Nucleus accumbens (tissue), 56 donors: ENCODE measurements at places on chromosomes 1 and 21.

GRCh38 chr1:232795497-232796053 lies 9.6 kb upstream of the MAP10 start:
- no peak for DNase-seq

DNA sequence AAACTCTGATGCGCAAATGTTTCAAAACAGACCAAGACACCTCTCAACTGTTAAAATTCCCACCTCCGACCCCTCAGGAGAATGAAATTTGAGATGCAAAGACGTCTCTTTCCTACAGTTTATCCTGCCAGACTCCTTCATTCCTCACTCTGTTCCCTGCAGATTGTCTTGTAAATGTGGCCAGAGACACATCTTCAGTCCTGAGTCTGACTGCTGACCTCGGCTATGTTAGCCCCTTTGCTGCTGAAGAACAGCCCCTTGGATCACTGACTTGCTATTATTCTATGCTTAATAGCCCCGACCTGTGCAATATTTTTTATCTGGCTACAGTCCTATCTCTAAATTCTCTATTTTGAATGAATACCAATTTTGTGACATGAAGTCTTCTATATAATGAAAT lies 16.6 kb upstream of the ESRRG start:
- DNase-seq = no peak

GRCh38 chr1:116177861-116178260 lies 66.7 kb downstream of the MAB21L3 start:
- DNase-seq = no peak

DNA sequence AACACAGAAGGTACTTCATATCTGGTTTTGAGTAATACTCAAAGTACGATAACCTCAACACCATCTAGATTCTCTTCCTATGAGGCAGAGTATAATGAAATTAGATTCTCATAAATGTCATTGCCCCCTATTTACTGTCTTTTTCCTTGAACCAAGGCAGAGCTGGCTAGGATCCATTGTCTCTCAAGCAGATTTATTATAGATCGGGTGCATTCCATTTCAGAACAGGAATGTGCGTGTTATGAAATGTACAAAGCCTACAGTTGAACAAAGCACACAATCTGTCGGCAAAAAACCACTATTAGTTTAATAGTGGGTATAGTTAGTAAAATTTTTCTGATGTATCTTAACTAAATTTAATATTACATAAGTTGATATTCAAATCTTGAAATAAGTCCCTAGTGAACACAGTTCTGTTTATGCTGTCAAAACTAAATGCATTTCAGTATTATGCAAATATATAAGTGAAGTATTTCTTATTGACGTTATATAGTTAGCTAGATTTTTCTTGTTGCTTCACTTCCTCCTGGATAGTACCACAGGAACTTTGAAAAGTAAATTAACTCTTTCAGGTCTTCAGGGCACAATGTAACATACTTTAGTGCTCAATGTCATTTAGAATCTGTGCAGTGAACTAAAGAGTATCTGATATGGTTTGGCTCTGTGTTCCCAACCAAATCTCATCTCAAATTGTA lies 92.1 kb downstream of the DDAH1 start:
- DNase-seq = no peak

DNA sequence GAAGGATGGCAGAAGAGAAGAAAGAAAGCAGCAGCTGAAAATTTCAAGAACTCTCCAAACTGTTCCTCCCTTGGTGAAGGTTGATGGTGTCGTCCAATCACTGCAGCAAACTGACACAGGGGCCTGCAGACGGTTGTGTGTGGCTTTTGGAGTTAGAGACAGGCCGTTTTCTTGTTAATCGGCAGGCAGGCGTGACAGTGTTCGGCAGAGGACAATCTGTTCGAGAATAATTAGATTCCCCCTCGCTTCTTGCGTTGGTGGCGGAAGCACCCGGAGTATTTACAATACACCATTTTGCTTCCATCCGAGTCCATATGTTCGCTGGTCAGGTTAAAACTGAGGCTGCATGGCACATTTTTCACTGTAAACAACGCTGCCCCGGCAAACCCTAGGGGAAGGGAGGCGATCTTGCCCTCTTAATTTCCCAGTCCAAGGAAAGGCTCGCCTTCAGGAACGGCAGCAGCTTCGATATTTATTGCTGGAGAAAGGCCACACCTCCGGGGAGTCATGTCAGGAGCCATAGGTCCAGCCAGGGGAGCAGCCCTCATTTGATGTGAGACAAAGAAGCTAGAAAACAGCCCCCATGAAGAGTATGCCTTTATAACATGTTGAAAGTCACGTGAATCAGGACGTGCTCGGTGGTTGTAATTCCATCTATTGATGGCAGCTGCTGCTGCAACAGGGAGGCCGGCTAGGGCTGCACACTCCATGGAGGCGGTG lies 360.1 kb downstream of the SMYD3 start:
- DNase-seq = no peak

- DNase-seq = no peak
Observed at GRCh38 chr1:244301595-244302130, 150.0 kb downstream of the ADSS2 start.

- no peak for DNase-seq
Observed at GRCh38 chr1:231630558-231631205, 4.1 kb downstream of the DISC1 start.

GRCh38 chr1:151238467-151238739 lies 16.1 kb upstream of the PSMD4 start:
- DNase-seq = no peak

DNA sequence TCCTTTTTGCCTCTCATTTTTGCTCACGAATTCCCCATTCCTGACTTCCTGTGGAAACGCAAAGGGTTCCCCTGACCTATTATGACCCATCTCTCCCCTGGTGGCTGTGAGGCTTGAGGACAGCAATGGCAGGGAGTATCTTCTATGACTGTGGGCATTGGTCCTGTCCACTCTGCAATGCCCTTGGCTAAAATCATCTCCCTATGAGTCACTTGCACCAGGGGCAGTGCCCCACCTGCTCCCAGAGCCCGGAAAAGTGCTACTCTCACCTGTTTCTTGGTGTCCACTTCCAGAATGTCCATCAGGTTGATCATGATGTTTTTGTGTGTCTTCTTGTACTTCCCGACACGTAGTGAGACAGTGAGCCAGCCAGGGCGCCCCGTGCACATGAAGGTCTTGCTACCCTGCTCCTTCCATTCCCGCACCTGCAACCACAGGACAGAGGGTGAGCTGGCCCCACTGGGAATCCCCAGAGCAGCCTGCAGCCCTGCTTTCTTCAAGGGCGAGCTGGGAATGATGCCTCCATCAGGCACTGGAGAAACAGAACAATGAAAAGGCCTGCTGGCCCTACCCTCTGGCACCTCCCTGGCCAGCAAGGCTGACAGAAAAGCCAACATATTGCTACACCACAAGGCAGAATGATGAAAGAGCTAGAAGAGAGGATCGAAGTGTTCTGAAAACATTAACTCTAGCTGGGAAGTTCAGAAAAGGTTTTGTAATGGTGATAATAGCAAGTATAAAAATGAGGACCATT lies 3.5 kb downstream of the DHCR24 start:
- DNase-seq = no peak

- no peak for DNase-seq
Observed at GRCh38 chr1:46747683-46748288, 28.9 kb upstream of the EFCAB14 start.

DNA sequence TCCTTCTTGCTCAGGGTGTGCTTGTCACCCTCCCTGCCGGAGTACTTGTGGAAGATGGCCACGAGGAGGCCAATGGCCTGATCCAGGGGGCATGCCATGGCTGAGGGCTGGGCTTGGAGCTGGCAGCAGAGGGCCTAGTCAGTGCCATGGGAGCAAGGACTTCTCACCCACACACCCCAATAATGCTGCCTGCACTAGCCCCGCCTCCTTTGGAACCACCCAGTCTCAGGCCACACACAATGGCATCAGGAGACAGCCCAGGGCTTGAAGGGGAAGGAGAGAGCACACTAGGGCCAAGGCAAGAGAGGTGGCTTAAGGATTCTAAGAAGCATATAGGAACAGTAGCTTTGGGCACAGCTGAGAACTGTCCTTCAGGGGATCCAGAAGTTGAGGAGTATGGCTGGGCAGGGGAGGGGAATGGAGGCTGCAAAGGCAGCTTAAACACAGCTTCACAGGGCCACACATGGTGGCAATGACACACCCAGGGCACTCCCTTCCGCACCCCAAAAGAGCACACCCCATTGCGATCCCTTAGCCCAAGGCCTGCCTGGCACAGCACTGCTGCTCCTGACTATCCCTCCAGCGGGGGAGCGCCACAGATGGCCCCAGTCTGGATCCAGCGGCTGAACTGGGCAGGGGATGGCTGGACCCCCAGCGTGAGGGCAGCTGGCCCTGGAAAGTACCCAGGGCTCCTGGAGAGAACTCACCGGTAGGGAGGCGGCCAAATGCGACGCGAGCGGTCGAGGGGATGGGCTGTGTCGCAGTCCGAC lies at the start of gene S100A6:
TSS of gene S100A6 (minus strand) at position 750 of the 770 bp plus-strand sequence. CDS start at position 98, 652 bp downstream.
- no peak for DNase-seq

DNA sequence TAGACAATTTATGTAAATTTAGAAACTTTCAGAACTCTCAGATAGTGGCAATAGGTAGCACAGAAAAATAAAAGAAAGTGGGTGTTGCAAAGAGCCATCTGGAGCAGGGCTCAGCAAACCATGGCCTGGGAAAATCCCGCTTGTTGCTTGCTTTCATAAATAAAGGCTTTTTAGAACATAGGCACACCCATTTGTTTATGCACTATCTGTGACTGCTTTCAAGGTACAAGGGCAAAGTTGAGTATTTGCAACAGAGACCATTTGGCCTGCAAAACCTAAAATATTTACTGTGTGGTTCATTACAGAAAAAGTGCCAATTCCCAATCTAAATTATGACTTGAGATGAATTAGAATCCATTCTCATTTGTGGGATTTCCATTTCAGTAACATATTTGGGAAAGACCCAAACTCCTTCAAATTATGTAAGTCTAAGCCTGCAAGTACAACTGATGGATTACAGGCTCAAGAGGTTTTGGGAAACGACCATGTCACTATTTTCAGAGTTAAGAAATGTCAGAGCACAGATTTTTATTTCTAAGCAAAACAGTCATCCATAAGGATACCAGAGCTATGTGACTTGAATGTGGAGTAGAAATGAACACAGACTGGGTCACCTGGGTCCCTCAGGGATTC lies 43.5 kb upstream of the DPT start:
- no peak for DNase-seq

DNA sequence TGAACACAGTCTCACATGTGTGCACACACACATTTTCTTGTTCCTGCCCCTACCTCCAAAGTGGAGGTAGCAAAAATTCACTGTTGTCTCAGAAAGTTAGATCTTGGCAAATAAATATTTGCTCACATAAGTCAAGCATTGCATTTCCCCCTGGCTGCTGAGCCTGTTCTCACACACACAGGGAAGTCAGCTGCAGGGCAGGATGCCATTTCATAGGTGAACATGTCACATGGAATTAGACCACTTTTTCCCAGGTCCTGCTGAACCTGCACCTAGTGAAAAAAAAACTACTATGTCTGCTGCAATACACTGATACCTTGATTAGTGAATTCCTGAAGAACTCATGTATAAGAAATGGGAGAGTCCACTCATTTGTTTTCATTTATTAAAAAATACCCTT lies 5.3 kb upstream of the CD55 start:
- DNase-seq = no peak
